ENCODE measurements at places on chromosomes 16 and 17.

GRCh38 chr17:20935740-20936139, 107.1 kb downstream of the USP22 start:
- DNase-seq: peak; percentile 83

GRCh38 chr17:68359791-68360535, 68.7 kb downstream of the ARSG start:
- no peak for DNase-seq

DNA sequence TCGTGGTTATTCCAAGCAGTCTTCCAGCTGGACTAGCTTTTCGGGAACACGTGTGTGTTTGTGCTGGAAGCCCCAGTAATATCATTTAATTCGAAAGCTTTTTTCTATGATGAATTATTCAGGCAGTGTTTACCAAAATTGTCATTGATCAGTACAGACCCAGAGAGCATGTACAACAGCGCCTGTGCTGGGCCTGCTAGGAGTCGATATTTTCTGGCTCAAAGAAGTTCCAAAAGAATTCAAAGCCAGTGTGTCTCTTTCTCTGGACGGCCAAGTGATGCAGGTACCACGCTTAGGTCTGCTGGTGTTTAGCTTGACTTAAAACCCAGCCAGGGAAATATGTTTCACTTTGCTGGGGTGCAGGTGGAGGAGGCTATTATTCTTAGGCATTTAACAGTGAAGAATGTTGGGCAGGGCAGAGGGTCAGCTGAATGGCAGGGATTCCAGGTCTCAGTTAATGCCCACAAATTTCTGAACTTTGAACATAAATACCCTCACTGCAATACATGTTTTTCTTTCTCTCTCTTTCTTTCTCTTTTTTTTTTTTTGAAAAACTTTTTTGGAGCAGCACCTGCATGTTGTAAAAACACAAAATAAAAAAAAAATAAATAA, 401.3 kb downstream of the WWOX start:
- DNase-seq: no peak

GRCh38 chr16:9658586-9658985, 523.6 kb downstream of the GRIN2A start:
- no peak for DNase-seq

DNA sequence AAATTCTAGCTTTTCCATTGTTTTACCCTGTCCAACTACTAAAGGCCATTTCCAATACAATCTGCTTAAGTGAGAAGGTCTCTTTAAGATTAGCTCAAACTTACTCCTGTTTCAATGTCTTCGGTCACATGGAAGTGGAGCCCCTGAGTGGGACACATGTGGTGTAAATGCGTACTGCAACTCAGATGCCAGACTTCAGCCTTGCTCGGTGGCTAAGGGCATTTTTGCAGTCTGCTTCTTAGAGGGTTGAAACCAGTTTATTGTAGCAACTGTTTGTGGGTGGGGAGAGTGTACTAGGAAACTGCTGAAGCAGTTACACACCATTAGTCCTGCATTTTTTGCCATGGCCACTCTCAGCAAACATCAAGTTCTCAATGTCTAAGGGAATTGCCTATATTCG, 140.6 kb downstream of the PARN start:
- peak; percentile 12 for DNase-seq

DNA sequence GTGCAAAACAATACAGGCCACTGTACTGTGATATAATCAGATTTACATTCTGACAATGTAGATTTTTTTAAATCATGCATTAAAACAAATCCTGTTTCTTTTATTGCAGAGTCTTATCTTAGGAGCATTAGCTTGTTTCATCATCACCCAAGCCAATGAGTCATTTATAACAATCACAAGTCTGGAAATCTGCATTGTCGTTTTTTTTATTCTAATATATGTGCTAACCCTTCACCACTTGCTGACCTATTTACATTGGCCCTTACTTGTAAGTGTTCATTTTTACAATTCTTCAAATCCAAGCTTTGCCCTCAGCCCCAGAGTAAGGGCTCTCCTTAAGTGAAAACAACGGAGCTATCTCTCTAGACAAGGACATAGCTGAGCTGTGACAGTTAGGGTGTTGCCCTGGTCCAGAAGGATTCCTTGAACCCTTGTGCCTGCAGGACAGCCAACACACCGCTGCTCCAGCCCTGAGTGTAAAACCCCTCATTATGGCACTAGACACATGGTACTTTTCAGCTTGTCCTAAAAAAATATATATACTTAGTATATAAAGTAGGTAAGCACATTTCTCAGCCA, 3.7 kb downstream of the CMTM1 start:
- DNase-seq: peak; percentile 58

GRCh38 chr16:73124665-73125375, 76.9 kb upstream of the ZFHX3 start:
- no peak for DNase-seq

- DNase-seq: peak; percentile 77
Observed at GRCh38 chr17:41058741-41059140, 1.2 kb downstream of the KRTAP2-3 start.

GRCh38 chr16:12724226-12724625, 79.5 kb downstream of the CPPED1 start:
- no peak for DNase-seq

DNA sequence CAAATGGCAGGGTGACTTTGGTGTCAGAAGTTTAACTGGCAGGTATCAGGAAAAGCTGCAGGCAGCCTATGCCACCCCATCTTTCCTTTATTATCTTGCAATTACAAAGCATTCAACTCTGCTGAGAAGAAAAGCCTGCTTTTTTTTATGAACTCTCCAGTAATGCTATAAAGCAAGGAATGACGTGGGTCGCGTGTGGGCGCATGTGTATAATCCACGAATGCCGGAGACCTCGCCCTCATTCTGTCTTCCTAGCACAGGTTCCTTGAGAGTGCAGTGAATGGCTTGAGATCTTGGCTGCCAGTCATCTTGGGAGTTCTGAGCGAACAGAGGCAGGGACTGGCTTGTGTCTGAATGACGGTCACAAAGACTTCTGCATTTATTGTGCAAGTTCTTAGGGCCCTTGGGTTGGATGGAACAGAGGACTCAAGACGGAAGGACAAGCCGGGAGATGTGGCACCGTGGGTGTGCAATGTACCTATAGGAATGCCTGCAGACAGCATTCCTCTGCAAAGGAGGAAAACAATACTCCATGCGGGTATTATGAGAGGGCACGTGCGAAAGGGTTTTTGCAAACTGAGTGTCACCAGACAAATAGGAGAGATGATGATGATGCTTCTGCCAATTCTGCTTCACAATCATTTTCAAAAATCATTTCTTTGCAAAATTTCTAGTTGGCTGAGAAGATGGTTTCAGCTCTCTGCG, 96.1 kb upstream of the ELAC2 start:
- DNase-seq: no peak

GRCh38 chr17:42166196-42166763, 11.5 kb upstream of the RAB5C start:
- DNase-seq: no peak

DNA sequence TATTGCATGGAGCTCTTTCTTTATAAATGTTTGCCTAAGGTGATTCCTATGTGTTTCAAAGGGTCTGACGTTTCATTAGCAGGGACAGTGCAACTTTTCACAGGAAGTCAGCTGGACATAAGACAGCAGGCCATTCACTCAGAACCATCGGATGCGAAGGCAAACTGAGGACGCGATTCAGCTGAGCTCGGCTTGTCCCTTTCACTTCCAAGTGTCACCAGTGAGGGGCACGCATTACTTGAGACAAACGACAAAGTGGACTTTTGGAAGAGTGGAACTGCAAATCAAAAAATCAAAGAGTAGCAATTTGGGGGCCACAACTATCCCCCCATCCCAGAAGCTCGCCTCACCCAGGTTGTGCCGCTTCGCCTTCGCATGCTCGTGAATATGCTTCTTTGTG, 14.6 kb downstream of the USP22 start:
- no peak for DNase-seq

GRCh38 chr17:50955160-50955559, 89.0 kb upstream of the TOB1 start:
- no peak for DNase-seq

GRCh38 chr17:1347589-1348323, 52.3 kb downstream of the YWHAE start:
- peak; percentile 30 for DNase-seq
